ENCODE measurements at places on chromosomes 2 and 18. TPM values are rescaled to one million over a fixed set of nuclear protein-coding genes. Genes with fewer than 3 reads are reported as not detected.

SULT6B1 gene
- not detected for total RNA-seq

GREB1L gene
- 2.5 TPM for total RNA-seq

IL36G gene
- not detected for total RNA-seq

PDCD1 gene
- 0.11 TPM for total RNA-seq

ST8SIA3 gene
- total RNA-seq: 18.4 TPM

LRRC30 gene
- 0.90 TPM for total RNA-seq

GKN1 gene
- not detected for total RNA-seq

FBXO15 gene
- 4.9 TPM for total RNA-seq

ASB18 gene
- total RNA-seq: 0.55 TPM

POTEC gene
- total RNA-seq: 1.0 TPM

PIEZO2 gene
- total RNA-seq: 2.4 TPM

IHH gene
- total RNA-seq: 0.53 TPM

CCDC142 gene
- total RNA-seq: 19.7 TPM

CHRND gene
- not detected for total RNA-seq

SERPINB10 gene
- not detected for total RNA-seq

TSPYL6 gene
- total RNA-seq: 0.43 TPM

TPO gene
- 0.27 TPM for total RNA-seq

CHMP1B gene
- 46.1 TPM for total RNA-seq

FAM228A gene
- total RNA-seq: 0.79 TPM

SP9 gene
- 13.1 TPM for total RNA-seq

UGT1A3 gene
- not detected for total RNA-seq

RPE gene
- total RNA-seq: 29.8 TPM

CNGA3 gene
- total RNA-seq: 1.1 TPM

SCTR gene
- not detected for total RNA-seq

CD8B2 gene
- 0.05 TPM for total RNA-seq

CCDC74B gene
- 13.4 TPM for total RNA-seq

SLC38A11 gene
- 0.10 TPM for total RNA-seq

ITGA4 gene
- 1.7 TPM for total RNA-seq

PSD4 gene
- total RNA-seq: 12.5 TPM

STON1 gene
- 8.9 TPM for total RNA-seq

SLC39A6 gene
- total RNA-seq: 37.4 TPM

ALPI gene
- 0.42 TPM for total RNA-seq

HNMT gene
- total RNA-seq: 30.5 TPM

IAH1 gene
- total RNA-seq: 43.7 TPM

FBXO36 gene
- total RNA-seq: 2.0 TPM

SERPINB5 gene
- total RNA-seq: 0.41 TPM

TMEM185B gene
- 24.6 TPM for total RNA-seq

DES gene
- total RNA-seq: 0.59 TPM

CLEC4F gene
- total RNA-seq: 0.46 TPM

ABHD3 gene
- 6.6 TPM for total RNA-seq

DTNA gene
- total RNA-seq: 140 TPM

FHOD3 gene
- total RNA-seq: 1.3 TPM

PROKR1 gene
- total RNA-seq: 2.5 TPM

B4GALT6 gene
- 1.9 TPM for total RNA-seq

CABYR gene
- total RNA-seq: 9.8 TPM

RAB17 gene
- 0.38 TPM for total RNA-seq

SPP2 gene
- total RNA-seq: not detected

PRKAG3 gene
- 0.07 TPM for total RNA-seq

Measured in motor neuron (in vitro differentiated cells).